ENCODE measurements at places on chromosomes 7 and 10.

DNA sequence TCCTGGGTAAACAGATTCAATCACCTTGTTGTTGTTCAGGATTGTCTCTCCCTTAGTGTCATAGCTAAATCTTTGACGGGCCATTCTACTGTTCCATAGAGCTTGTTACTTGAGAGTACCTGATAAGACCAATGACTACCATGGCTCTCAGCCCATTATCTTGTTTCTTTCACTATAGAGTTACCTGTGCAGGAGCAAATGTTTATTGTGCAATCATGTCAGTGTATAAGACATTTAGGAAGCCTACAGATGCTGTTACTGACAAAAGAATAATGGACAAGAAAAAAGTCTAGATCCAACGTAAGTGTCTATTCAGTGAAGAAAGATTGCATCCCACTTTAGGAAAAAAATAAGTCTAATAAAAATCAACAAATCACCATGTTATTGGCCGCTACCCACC, 1041.7 kb upstream of the AUTS2 start:
- DNase-seq = no peak

DNA sequence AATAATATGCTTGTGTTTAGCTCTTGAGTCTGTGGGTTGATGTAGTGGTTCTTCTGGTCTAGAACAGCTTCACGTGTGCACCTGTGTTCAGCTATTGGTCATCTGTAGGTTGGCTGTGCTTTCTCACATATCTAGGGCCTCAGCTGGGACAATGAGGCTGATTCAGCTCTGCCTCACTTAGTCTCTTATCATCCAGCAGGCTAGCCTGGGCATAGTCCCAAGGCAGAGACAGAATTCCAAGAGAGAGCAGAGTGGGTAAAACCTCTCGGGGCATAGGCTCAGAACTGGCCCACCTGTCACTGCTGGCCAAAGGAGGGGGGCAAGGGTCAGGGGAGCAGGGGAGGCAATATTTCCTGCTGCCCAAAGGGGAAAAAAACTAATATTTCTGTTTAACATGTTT, 32.0 kb upstream of the MXI1 start:
- no peak for DNase-seq

GRCh38 chr7:68470836-68471435, 1127.3 kb upstream of the AUTS2 start:
- no peak for DNase-seq

DNA sequence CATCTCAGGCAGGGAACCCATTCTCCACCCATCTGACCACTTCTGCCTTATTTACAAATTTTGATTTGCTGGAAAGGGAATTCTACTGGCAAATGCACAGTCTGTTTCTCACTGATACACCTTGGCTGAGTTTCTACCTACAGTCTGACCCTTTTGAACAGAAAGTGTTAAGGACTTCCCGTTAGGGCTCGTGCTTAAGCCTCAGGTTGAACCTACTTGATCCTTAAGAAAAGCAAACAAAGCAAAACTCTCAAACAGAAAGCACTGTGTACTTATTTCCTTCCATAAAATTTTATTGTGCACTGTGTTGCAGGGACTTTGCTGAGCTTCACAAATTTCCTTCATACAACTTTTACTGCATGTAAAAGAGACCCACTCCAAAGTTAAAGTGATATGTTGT, 367.8 kb downstream of the NRG3 start:
- DNase-seq = no peak

- DNase-seq = no peak
These were observed 17.1 kb upstream of the FAM221A start for GRCh38 chr7:23662984-23663313.

DNA sequence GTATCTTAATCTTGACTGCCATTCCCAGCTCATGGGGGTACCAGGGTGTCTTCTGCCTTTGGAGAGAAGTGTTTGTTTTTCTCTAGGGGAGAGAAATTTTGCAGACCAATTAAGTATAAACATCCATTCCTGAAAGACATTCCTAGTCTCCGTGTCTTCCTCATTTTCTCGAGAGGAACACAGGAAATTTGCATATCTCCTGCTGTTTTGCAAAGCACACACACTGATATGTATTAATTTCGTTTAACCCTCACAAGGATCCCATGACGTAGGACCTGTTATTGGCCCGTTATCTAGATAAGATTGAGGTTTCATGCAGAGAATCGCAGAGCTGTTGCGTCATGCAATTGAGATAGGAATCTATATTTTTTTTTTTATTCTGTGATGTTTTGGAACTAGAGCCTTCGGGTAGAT, 944 bp downstream of the RHBDD2 start:
- DNase-seq = no peak

- no peak for DNase-seq
These were observed 55.1 kb downstream of the EZH2 start for GRCh38 chr7:148828965-148829364.

GRCh38 chr10:23525406-23525805, 86.5 kb downstream of the OTUD1 start:
- no peak for DNase-seq

DNA sequence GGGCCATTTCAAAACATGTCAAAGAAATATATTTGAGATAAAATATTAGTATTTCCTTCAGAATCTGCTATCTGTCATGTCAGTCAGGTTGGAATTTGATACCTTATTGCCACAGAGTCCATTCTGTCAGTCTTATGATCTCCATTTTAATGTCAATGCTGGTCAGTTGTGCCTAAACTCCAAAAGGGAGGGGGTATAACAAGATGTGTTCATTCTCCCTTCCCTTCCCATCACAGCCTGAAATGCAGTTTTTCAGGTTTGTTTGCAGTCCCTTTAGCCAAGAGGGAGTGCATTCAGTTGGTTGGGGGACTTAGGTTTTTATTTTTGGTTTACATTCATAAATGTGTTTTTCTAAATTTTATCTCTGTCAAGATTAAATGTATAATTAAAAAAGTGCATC, 59.8 kb upstream of the INHBA start:
- DNase-seq = no peak

GRCh38 chr7:22061775-22062174, 116.1 kb upstream of the CDCA7L start:
- no peak for DNase-seq

GRCh38 chr10:87759551-87759950, 58.5 kb downstream of the ATAD1 start:
- DNase-seq = no peak

DNA sequence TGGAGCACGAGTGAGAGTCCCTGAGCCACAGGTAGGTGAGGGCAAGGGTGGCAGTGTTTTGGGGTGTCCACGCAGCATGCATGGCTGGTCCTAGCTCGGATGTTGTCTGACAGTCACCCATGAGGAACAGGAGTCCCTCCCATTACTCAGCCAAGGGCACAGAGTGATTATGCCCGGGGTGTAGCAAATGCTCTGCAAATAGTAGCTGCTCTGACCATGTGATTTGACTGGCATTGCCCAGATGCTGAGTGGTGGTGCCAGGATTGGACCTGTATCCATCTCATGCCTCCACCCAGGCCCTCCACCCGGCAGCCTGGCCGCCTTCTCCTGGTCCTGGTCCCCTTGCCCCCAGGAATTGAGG, 150.8 kb downstream of the GRK5 start:
- no peak for DNase-seq

DNA sequence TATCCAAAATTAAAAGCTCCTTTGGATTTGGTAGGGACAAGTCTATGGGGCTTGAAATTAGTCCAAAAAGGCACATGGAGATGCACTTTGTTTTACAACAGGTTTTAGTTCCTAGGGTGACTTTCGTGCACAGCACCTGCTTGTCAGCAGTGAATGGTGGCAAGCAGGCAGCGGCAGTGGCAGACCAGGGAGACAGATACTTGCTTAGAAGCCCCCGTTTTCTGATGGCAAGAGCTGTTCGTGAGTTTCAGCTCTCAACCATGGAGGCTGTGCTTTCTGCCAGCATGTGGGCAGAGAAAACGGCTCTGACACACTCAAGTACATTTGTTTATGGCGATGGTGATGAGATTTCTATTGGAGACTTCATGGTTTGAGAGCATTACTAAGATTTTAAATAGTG, 61.7 kb upstream of the SHH start:
- DNase-seq = no peak

GRCh38 chr7:144738708-144739314, 97.0 kb downstream of the TPK1 start:
- DNase-seq = peak; percentile 18

GRCh38 chr10:76830218-76830617, 807.4 kb downstream of the KCNMA1 start:
- no peak for DNase-seq

DNA sequence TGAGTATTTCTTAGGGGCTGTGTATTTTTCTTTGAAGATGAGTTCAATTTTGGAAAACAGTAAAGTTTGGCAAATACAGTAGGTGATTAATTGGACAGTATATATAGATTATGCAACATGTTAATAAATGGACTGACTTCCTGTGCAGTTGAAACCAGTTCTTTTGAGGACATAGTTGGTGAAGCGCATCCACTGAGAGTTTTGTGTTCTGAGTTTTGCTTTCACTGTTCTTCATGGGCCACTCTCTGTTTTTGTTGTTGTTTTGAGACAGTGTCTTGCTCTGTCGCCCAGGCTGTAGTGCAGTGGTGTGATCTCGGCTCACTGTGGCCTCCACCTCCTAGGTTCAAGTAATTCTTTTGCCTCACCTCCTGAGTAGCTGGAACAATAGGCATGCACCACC, 109.0 kb downstream of the SDHAF3 start:
- no peak for DNase-seq

GRCh38 chr7:95421000-95421846, 13.6 kb downstream of the PON2 start:
- no peak for DNase-seq

- DNase-seq = no peak
These were observed 1.7 kb downstream of the NCAPG2 start for GRCh38 chr7:158702944-158703343.

GRCh38 chr7:45150199-45150598, 7.4 kb upstream of the RAMP3 start:
- no peak for DNase-seq

DNA sequence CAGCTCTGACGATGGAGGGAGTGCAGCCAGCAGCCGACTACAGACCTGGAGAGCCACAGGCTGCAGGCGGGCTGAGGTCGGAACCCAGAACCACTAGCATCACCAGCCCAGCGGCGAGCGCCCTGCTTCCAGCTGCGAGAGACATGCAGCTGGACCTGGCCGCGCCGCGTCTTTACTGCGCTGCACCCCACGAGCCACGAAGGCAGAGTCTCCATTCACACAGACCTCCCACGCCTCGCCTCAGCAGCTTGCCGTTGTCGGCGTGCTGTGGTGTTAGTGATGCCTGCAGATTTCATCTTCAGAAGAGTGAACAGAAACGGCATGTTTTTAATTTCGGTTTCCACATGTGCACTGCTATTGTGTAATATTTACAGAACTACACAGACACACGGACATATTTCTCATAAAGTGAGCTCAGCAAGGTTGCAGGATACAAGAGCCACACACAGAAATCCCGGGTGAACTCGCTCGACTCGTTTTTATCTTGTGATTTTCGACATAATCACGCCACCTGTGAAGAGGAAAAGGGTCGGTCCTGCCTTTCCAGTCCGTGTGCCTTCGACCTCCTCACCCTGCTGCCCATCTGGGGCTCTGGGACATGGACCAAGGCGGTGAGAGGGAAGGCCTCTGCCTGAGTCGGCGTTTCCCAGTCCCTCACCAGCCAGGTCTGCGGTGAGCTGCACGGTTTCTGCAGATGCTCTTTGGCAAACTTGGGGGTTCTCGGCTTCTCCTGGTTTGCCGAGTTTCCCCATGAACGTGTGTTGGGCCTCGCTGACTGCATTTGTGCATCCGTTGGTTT, 252.2 kb downstream of the ELFN1 start:
- no peak for DNase-seq

DNA sequence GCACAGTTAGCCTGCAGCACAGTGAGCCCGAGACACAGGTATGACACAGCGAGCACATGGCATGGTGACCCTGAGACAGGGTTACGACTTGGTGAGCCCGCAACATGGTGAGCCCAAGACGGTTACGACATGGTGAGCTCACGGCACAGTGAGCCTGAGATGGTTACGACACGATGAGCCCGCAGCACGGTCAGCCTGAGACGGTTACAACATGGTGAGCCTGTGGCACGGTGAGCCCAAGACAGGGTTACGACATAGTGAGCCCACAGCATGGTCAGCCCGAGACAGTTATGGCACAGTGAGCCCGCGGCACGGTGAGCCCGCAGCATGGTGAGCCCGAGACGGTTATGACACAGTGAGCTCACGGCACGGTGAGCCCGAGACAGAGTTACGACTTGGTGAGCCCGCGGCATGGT, 156.1 kb downstream of the MAD1L1 start:
- no peak for DNase-seq

DNA sequence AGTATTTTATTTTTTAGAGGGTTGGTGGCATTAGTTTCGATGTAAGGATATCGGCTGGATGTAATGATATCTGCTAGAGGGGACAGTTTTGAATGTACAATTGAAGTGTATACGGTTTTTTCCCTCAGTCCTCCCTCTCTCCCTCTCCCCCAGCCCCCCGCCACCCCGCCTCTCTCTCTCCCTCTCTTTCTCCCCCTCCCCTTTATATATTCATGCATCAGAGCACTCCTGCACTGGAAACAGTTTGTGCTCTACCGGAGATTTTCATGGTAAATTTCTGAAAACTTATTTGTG, 1.6 kb downstream of the GLCCI1 start:
- DNase-seq = no peak

DNA sequence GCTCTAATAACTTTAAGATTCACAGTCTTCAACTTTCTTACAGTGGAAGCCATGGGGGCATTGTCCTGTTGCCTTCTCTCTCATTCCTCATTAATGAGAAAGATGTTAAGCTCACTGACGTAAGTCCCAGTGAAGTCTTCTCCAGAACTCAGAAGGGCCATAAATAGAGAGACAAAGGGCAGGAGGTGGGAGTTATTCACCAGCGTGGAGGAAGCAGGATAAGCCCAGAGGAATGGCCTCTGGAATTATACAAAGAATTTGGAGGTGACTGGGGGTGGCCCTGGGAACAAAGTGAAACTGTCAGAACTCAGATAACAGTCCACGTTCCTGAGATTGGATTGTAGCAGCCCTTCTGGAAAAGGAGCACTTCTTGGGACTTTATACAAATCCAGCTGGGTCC, 52.4 kb downstream of the SORBS1 start:
- DNase-seq = no peak

DNA sequence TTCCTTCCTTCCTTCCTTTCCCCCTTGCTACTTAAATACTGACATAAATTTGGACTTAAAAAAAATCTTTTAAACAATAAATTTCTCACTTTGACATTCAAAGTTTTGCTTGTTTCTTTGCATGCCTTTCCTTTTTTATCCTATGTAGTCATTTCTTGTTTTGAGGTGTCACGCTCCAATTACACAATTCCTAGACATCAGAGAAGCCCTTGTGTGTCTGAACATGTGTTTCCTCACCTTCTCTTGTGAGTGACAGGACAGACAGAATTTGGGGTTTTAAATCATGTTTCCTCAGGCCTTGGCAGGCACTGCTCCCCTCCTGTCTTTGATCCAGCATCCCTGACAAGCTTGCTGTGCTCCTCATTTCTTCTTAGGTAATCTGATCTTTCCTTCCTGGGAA, 91.3 kb downstream of the CYTH3 start:
- no peak for DNase-seq

- DNase-seq = no peak
These were observed 11.3 kb upstream of the LAMB1 start for GRCh38 chr7:108014215-108014614.

DNA sequence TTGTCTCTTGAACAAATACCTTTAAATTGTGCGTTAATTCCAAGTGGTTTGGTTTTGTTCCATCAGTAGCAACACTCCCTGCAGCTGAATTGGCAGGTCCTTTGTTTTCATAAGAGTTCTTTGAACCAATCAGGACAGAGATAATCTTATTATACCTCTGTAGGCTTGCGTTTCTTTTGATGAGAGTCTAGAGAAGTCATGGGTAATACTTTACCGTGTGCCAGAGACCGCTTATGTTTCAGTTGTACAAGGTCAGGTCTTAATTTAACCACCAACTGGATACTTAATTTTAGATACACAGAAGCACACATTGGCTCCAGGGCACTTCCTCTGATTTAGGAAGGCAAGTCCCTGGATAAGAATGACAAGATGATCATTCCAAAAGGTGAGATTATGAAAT, at the start of gene ASB15:
TSS of gene ASB15 (plus strand) at position 292 of the 400 bp plus-strand sequence. CDS start 12,682 bp downstream, outside the sequence.
- DNase-seq = no peak

All from HCT116 (cell line).